ENCODE measurements at places on chromosomes 6 and 20.

GRCh38 chr20:11453430-11453829, 464.3 kb upstream of the BTBD3 start:
- DNase-seq = no peak

DNA sequence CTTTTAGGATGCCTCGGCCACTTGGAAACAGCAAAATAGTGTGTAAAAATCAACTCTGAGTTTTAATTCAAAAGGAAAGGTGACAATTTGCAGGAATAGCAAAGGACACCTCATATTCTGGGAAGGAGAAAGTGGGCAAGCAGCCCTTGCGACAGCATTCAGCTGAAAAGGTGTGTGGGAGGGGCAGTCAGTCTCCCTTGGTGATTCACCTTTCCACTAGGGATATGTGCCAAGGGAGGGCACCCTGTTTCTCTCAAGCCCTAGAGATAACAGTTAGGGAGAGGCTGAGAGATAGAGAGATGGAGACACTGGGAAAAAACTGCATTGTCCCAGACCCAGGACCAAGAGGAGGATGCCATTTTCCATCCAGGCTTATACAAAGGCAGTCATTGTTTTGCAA, 228.1 kb downstream of the EPM2A start:
- DNase-seq = no peak

GRCh38 chr6:43517505-43518357, 842 bp downstream of the POLR1C start:
- no peak for DNase-seq

DNA sequence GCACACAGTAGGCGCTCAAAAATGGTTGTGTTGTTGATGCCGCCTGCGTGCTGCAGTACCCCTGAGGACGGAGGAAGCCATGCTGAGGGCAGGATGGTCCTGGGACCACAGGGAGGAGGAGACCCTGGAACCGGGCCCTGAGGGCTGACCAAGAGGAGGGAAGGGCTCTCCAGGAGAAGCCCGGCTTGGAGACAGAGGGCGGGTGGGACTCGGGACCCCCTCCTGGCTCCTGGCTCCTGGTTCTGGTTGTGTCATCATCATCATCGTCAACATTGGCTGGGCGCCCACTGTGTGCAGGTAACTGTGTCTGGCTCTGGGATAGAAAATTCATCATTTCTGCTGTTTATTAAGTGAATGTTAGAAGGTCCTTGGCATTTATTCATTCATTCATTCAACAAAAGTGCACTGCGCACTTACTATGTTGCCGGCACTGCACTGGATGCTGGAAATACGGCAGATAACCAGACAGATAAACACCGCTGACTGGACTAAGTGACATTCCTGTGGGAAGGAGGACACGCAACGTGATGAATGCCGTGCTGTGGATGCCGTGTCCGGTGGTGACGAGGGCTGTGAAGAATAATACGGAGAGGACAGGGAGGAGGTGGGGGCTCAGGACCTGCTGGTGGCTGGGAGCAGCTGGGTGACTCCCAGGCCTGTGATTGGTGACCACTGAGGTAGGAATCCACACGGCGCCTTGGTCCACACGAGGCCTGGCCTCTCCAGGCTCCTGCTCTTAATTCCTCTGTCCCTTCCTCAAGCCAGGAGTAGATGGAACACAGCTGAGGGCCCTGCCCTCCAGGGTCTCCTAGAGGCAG, 35.3 kb downstream of the SPDEF start:
- DNase-seq = no peak

GRCh38 chr6:142235791-142236190, 66.0 kb upstream of the ADGRG6 start:
- no peak for DNase-seq

- DNase-seq = no peak
Measured at GRCh38 chr20:35226126-35226883, at the start of gene MMP24. Gene MMP24 (plus strand): TSS chr20:35226690. CDS start chr20:35226739, 49 bp downstream.

- no peak for DNase-seq
Measured at GRCh38 chr20:53725575-53725970, 131.9 kb upstream of the ZNF217 start.

DNA sequence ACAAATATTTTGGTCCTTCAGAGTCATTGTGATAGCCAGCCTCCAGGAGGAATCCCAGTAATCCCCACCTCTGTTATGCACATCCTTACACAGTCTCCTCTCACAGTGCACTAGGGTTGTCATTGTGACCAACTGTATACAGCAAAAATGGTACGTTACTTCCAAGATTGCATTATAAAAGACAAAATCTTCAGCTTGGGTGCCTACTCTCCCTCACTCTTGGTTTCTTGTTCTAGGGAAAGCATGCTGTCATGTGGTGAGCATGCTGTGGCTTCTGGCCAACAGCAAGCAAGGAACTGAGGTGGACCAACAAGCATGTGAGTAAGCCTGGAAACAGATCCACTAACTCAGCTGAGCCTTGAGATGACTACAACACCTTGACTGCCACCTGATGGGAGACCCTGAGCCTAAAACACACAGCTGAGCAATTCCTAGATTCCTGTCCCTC, 130.1 kb upstream of the DST start:
- no peak for DNase-seq

- DNase-seq = no peak
Measured at GRCh38 chr6:33333666-33334065, 16.1 kb upstream of the ZBTB22 start.

DNA sequence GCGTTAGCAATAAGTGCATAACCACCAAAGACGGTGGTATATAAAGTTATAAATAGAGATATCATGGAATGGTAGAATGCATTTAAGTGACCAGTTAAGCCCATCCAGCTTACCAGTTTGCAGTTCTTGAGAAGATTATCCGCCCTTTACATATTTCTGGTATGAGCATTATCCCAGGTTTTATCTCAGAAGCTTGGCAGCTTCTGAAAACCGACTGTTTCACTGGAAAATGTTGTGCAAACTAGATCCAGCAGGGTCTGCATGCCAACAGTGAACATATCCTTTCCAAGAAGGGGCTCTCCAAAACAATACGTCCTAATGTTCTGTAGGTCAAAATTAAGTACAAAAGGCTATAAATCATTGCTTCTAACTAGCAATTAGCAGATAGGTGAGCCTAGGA, 29.5 kb upstream of the SHLD1 start:
- no peak for DNase-seq

DNA sequence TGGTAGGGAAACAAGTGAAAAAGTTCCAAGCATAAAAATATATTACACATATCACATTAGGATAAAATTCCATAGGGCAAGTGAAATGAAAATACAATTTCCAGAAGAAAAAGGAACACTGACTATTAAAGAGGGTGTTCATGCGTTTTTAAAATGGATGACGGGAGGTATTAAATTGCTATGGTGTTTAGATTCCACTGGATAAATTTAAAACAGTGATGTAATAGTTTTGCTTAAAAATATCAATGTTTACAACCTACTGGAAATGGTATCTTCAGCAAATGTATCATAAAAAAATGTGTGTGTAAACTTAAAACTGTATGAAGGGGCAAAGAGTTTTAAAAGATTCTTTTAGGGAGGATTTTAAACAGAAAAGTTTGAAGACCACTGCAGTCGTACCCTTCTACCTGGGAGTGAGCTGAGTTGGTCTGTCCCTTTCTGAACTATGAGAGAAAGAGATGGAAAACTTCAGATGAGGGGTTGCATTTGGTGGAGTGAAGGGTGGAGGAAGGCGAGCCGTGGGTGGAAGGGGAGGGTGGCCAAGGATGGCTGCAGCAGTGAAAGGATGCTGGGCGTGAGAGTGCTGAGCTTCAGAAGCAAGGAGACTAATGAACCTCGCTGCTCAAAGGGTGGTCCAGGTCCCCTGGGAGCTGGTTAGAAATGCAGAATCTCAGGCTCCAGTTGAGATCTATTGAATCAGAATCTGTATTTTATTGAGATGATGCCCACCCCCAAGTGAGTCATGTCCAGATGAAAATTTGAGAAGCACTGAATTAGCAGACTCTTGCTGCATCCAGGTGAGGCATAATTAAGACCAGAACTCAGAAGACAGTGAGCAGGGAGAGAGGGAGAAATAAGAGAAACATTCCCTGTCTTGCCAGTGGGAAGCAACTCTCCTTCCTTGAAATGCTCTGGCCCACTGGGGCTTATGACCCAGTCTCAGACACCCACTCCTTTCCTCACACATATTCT, 54.5 kb upstream of the MRPS10 start:
- no peak for DNase-seq

- no peak for DNase-seq
Measured at GRCh38 chr6:15887491-15888461, 224.9 kb upstream of the DTNBP1 start.

GRCh38 chr20:24702501-24703283, 233.3 kb downstream of the SYNDIG1 start:
- no peak for DNase-seq

GRCh38 chr20:43914311-43915210, at the start of gene TOX2:
Gene TOX2 (plus strand): TSS chr20:43914852. CDS start chr20:43914892, 40 bp downstream.
- DNase-seq = no peak

DNA sequence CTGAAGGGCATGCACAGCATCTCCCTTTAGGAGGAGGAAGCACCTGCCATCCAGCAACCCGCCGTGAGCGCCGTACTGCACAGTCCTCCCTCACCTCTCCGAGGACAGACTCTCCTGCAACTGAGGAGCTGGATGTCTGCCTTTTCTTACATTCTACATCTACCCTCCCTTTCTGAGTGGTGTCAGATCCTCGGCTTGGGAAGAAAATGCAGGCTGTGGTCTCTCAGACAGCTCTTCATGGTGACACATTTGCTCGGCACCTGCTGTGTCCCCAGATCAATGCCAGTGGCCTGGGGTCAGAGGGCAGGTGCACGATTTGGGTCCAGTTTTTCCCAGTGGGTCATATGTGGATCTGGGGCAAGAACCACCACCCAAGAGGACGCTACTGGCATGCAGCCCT, 40.1 kb upstream of the BHLHE23 start:
- no peak for DNase-seq

GRCh38 chr6:120945905-120946594, 388.2 kb downstream of the TBC1D32 start:
- DNase-seq = no peak

- no peak for DNase-seq
Measured at GRCh38 chr6:158703111-158703836, 53.4 kb downstream of the SYTL3 start.

- no peak for DNase-seq
Measured at GRCh38 chr6:28969129-28969528, 36.0 kb downstream of the ZNF311 start.

DNA sequence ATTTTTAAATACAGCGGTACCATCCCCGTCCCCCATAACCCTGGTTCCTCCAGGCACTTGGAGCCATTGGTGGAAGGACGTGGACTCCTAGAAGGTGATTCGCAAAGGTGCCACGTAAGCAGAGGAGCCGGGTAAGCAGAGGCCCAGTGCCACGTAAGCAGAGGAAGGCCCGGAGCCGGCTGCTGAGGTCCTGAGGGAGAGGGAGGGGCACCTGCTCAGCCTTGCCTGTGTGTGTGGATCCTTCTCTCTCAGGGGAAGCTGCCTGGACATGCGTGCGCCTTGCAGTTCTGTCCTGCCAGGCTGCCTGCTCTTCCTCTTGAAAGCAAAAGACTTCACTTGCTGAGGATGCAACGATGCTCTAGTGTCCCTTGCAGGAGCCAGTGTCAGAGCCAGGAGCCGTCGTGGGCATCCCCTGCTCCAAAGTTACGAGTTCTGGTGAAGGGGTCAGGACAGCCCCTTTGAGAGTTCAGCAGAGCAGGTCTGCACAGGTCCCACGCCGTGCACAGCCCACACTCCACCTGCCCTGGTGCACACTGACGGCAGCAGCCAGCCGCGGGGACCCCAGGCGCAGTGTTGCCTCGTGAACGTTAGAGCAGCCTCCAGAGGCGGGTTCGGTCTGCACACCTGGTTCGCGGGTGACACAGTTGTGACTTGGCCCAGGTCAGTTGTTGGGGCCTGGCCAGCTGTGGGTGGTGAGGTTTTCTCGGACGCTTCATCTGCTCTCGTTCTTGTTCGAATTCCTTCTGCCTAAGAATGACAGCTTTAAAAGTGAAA, 1.9 kb upstream of the NKAIN4 start:
- no peak for DNase-seq

DNA sequence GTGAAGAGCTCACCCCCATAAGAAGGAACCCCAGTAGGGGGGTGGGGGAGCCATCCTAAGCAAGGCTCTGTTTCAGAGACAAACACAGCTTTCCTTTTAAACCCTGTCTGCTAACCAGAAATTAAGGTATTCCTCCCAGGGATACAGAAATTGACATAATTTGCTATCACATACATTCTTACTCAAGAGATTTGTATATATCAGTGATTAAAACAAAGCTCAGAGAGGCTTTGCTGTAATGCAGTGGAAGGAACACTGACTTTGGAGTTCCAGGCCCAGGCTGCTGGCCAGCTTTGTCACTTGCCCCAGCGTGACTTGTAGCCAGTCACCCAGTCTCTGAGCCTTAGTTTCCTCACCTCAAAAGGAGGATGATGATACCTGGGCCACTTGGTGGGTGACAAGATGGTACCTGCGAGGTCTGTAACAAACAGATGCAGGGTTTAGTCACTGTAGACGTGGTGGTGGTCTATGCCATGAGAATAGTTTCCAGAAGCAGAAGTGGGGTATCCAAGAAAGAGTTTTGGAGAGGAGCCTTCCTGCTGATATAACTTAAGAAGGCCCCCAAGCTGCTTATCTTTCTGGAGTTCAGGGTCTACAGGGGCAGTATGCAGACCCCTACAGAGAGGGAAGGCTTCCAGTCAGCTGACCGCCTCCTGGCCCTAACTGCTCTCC, 3.2 kb upstream of the FOXF2 start:
- no peak for DNase-seq

- no peak for DNase-seq
Measured at GRCh38 chr6:132931936-132932514, 117.7 kb downstream of the RPS12 start.

GRCh38 chr6:122798099-122798641, 9.1 kb downstream of the SMPDL3A start:
- no peak for DNase-seq

DNA sequence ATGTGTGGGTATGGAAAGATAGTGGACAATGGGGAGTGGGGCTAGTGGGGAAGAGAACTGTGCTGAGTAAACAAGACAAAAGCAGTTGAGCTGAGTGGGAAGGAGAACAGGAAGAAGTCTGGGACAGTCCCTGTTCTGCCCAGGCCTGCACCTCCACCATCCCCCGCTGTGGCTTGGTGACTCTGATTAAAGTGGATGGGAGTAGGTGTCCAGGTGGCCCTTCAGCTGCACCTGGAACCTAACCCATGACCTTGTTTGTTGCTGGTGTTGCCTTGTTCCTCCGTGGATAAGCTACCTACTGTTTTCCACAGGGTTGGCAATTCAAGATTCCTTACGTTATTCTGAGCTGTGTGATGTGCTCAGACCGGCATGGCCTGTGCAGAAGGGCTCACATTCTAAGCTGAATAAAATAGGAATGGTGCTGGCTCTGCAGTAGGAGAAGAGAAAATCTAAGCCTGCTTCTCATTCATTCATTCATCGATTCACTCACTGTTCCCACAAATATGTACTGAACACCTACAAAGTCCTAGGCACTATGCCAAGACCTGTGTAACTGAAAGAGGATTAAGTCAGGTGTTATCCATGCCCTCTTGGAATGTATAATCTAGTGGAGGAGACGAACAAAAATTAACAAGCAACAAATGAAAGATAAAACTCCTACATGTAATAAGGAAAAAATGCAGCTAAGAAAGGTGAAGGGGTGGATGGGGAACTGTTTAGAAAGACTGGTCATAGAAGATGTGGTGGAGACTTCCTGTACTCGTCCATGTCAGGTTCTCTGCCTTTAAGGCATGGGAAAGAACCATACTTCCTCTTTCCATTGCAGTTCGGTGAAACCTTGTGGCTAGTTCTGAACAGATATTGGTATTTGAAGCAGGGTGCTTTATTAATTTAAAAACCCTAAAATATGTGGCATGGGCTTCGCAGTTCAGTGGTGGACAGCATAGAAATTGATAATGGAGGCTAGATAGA, 10.1 kb upstream of the CALHM6 start:
- DNase-seq = no peak

- no peak for DNase-seq
Measured at GRCh38 chr20:6209093-6209492, 86.3 kb upstream of the FERMT1 start.
